ENCODE measurements at places on chromosomes 5 and 9. TPM values are rescaled to one million over a fixed set of nuclear protein-coding genes. Genes with fewer than 3 reads are reported as not detected.

DNA sequence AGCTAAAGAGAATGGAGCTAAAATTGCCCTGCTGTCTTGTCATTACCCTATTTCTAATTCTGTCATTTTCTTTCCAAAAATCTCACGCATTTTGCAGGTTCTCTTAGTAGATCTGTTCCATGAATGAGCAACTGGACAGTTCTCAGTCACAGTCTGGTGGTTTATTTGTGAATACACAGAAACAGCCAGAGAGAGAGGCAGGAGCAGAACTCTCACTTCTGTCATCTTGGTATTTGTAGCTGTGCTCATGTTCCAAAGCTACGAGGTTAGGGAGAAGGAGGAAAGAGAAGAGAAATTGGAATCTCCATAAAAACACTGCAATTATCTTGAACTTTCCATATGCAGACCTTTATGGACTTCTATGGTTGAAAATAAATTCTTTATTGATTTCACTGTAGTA, 118.0 kb upstream of the OR13F1 start:
- no peak for DNase-seq
- H3K4me1 ChIP-seq, result no peaks in the 10 kb centered on the region
- no peaks in the 10 kb centered on the region for H3K36me3 ChIP-seq
- no peak overlapping the region for H3K4me3 ChIP-seq

GRCh38 chr5:55993013-55993412, 1.8 kb downstream of the IL6ST start:
- no peak for DNase-seq
- peaks cover 61% of the 10 kb centered on the region for H3K4me1 ChIP-seq
- peaks cover 6% of the 10 kb centered on the region for H3K36me3 ChIP-seq
- H3K4me3 ChIP-seq, result peak overlapping the region; percentile 95
- peak overlapping the region; percentile 99 for H3K27ac ChIP-seq

Gene FRRS1L
- total RNA-seq, result 6.7 TPM

DNA sequence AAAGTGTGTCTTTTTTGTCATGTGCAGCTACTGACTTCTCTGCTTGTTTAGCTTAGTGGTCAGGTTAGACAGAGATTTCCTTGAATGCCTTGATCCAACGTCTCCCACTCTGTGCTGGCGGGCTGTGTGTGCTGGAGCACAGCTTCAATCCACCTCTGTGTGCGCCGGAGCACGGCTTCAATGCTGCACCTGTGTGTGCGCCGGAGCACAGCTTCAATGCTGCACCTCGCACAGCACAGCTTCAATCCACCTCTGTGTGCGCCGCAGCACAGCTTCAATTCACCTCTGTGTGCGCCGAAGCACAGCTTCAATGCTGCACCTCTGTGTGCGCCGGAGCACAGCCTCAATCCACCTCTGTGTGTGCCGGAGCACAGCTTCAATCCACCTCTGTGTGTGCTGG, 69.0 kb upstream of the PHYKPL start:
- no peak overlapping the region for H3K4me3 ChIP-seq
- no peak for DNase-seq
- H3K27me3 ChIP-seq, result no peaks in the 10 kb centered on the region
- no peaks in the 10 kb centered on the region for H3K36me3 ChIP-seq
- no peaks in the 10 kb centered on the region for H3K4me1 ChIP-seq

GRCh38 chr5:16742938-16743337, 126.1 kb upstream of the RETREG1 start:
- no peak overlapping the region for H3K4me3 ChIP-seq
- no peak overlapping the region for H3K27ac ChIP-seq
- no peaks in the 10 kb centered on the region for H3K27me3 ChIP-seq
- DNase-seq, result no peak

- no peaks in the 10 kb centered on the region for H3K4me1 ChIP-seq
- no peaks in the 10 kb centered on the region for H3K36me3 ChIP-seq
- no peak for DNase-seq
- H3K4me3 ChIP-seq, result no peak overlapping the region
Observed at GRCh38 chr5:10913181-10913810, 152.3 kb upstream of the DAP start.

Gene PCDHB2
- total RNA-seq, result 92.7 TPM

Gene PDE6A
- total RNA-seq, result not detected

Data from osteocyte (in vitro differentiated cells).